ENCODE measurements at places on chromosomes 5 and 9. TPM values are rescaled to one million over a fixed set of nuclear protein-coding genes. Genes with fewer than 3 reads are reported as not detected.

The MYOT gene
- total RNA-seq, result not detected

The ARL14EPL gene
- total RNA-seq, result not detected

The TSSK1B gene
- not detected for total RNA-seq

The PCDHGA9 gene
- total RNA-seq, result 0.89 TPM

The GABRA1 gene
- total RNA-seq, result 1.6 TPM

The RBM18 gene
- 17.7 TPM for total RNA-seq

The LCP2 gene
- not detected for total RNA-seq

The CDC20B gene
- total RNA-seq, result 0.13 TPM

The SH2D3C gene
- 0.74 TPM for total RNA-seq

The POLR3G gene
- 16.4 TPM for total RNA-seq

The TRMO gene
- 3.7 TPM for total RNA-seq

The ACTBL2 gene
- total RNA-seq, result not detected

The LHX2 gene
- total RNA-seq, result 0.20 TPM

The NDUFA8 gene
- total RNA-seq, result 67.8 TPM

The FYB1 gene
- not detected for total RNA-seq

The DNM1 gene
- 55.8 TPM for total RNA-seq

The SGCD gene
- 0.04 TPM for total RNA-seq

The STING1 gene
- total RNA-seq, result 0.20 TPM

The GFRA3 gene
- not detected for total RNA-seq

The MEIKIN gene
- total RNA-seq, result not detected

The TMEM245 gene
- total RNA-seq, result 55.9 TPM

The NKD2 gene
- total RNA-seq, result 11.1 TPM

The MUSK gene
- not detected for total RNA-seq

The KCTD16 gene
- total RNA-seq, result 0.29 TPM

The SIT1 gene
- total RNA-seq, result 0.22 TPM

The ZNF618 gene
- 31.5 TPM for total RNA-seq

The LCN15 gene
- 0.47 TPM for total RNA-seq

The STK32A gene
- total RNA-seq, result 35.3 TPM

All from endodermal cell (in vitro differentiated cells).